ENCODE measurements at places on chromosomes 4 and X. TPM values are rescaled to one million over a fixed set of nuclear protein-coding genes. Genes with fewer than 3 reads are reported as not detected.
A peak's percentile ranks its signal among the peaks of the same experiment; 100 is the strongest.

DNA sequence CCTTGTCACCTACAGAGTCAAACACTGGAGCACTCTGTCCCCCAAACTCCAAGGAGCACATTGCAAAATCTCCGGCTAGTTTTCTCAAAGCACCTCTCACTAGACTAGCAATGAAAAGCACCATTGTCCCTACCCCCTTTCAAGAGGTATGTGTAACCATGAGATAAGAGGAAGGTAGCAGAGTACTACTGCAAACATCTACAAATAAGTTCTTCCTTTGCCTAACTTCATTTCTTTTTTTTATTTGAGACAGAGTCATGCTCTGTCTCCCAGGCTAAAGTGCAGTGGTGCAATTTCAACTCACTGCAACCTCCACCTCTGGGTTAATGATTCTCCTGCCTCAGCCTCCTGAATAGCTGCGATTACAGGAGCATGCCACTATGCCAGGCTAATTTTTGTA, 17.7 kb downstream of the PPP4R3C start:
- no peak for DNase-seq

- DNase-seq = no peak
Observed at GRCh38 chr4:162101337-162101736, 62.5 kb downstream of the FSTL5 start.

DNA sequence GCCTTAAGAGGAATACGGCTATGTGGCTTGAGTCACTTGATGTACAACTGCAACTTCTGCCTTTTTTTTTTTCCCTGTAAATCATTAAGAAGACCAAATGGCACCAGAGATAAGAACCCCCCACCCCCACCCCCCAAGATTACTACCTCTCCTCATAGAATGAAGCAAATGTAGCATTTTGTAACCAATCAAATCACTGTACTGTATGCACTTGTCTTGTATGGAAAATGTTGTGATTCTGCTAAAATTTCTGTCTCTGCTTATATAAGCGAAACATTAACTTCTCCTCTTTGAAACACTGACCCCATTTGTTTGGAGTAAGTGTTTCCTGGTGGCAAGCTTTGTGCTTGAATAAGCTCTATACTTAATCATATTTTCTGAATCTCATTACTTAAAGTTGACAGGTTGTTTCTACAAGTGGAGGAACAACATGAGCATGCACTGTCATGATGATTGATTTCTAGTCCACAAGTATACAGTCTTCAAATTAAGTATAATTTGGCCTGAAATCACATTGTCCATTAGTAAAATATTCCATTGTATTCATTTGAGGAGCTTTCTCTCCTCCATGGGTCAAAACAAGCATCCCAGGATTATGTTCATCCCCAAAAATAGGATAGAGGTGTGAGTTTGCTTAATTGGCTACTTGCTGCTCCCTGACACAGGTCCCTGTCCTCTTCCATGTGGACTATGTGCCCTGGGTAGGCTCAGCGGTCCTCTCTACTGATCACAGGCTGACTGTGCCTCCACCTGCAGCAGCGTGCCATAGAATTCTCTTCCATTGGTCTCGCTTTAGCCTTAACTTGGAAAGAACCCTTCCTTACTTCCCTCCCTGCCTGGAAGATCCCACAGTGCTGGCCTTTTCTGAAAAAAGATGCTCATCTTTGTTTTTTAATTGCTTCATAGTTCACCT, 104.0 kb upstream of the BMP2K start:
- no peak for DNase-seq

- DNase-seq = no peak
Observed at GRCh38 chr4:61298178-61298740, 98.1 kb downstream of the ADGRL3 start.

CAPN6 gene
- 88.2 TPM for total RNA-seq

DNA sequence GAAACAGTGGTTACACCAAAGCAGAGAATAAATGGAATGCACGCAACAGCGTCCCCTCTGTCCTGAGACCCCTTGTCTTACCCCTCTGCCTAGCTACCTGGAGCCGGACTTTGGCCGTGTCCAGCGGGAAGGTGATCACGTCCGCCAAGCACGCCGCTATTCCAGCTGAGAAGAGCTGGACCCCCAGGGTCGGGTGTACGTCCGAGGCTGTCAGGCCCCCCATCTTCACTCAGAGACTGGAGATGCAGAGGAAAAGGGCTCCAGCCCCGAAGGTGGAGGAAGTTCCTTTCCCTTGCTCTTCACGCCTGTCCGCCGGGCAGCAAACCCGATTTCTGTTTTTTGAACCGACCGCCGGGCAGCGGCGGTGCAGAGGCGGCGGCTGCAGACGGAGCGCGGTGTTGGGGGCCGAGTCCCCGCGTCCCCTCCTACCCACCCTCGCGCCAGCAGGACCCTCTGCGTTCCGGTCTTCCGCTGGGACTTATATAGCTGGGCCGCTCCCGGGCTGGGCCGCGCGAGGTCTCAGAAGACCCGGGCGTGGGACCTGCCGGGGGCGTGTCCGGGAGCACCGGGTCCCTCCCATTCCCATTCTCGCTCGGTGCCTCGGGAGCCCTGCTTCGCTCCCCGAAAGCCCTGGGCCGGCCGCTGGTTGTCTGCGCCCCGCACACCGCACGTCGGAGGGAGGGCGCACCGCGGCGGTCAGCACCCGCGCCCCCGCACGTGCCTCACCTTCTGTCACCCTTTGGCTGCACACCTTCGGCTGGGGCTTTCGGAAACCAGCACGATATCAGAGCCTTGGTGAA, at the start of gene UCP1:
Gene UCP1, minus strand, starts transcription at position 455 of the 800 bp plus-strand sequence. Its CDS starts 232 bp downstream, at position 223.
- DNase-seq = peak; percentile 25

DDIT4L gene
- total RNA-seq = 6.9 TPM

GABRG1 gene
- 0.18 TPM for total RNA-seq

DNA sequence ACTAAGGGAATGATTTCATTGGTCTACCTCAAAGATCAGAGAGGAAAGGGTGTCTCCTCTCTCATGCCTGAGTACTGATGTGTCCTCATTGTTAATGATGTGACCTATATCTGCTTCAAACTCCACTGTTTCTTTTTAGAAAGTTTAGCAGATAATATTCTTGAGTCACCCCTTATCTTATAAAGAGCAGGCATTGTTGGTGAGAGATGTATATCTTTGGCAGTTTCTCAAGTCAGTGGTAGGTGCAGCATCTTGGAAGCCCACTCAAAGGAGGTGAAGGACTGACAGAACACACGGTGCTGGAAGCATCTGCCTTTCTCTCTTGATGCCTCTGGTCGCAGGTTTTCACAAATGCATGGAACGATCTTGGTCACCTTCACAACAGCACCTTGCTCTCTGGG, 71.2 kb downstream of the ZNF518B start:
- no peak for DNase-seq

GRCh38 chr4:58048491-58048890, 938.3 kb upstream of the IGFBP7 start:
- no peak for DNase-seq

CCNB3 gene
- 0.36 TPM for total RNA-seq

CTSO gene
- total RNA-seq = 7.6 TPM

DNA sequence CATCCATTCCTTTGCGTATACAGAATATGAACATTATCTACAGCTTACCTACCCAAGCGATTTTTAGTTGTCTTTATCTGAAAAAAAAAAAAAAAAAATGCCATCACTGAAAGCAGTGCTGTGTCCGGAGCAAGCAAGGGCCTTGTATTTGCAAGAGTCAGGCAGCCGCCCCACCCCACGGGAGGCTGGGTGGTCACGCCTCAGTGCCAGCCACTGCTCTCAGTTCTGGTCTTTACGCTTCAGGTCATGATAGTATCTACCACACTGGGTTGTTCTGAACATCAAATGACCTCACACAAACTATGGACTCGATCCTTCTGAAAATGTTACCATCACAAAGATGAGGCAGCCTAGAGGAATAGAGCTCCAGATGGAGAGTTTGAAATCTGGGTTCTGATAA, 62.7 kb upstream of the HELT start:
- no peak for DNase-seq

GRCh38 chr4:155667568-155668511, 1.2 kb downstream of the GUCY1A1 start:
- DNase-seq = peak; percentile 71
